Cardiac septum (tissue), 1 donor: ENCODE measurements at places on chromosomes 11 and 22.

DNA sequence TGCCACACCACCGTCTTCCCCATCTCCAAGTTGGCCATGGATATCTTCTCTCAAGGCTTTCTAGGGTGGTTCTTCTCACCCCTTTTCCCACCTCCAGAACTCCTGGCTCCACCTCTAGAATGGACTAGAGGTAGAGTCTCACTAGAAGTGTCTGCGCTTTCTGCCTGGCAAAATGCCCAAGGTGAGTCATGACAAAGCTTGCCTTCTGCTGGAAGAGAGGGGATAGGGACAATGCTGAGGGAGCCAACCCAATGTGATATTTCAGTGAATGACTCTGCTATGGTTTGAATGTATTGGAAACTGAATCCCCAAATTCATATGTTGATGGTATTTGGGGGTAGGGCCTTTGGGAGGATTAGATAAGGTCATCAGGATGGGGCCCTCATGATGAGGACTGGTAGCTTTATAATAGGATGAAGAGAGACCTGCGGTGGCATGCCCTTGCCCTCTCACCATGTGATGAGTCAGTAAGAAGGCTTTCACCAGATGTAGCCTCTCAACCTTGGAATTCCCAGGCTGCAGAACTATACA lies 4.1 kb upstream of the CD82 start:
- no peak for DNase-seq

- DNase-seq, result no peak
Observed at GRCh38 chr11:64000026-64000739, 13.9 kb downstream of the OTUB1 start.

DNA sequence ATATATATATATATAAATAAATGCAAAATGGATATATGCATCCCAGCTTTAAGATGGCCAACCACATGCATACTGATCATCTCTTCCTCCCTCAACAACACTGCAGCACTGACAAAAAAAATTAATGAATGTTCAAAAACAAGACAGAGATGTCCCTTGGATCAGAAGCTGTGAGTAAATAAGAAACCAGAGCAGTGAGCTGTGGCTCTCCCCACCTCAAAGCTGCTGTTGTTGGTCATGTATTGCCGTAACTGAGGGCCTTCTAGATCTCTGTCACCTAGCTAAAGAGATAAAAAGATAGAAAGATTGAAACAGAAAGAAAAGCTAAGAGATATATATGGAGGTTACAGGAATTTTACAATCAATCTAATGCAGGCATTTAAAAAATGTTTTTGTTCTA lies 15.5 kb upstream of the TMEM135 start:
- DNase-seq, result no peak

GRCh38 chr22:40231618-40232313 lies 54.0 kb downstream of the TNRC6B start:
- no peak for DNase-seq

DNA sequence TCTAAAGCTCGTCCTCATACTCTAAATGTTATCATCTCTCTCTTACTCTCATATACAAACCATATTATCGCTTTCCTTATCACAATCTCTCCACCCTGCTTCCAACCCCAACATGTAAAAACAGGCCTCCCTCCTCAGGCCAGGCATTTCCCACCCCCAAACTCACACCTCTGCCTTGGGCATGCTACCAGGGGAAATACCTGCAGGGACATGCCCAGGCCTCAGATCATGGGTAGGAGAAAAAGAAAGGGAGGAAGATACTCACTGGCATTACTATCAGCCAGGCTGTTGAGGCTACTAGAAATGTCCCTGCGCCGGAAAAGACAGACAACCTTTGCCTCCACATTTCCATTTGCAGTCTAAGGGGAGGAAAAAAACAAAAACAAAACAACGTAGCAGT lies 1.8 kb downstream of the MTA2 start:
- DNase-seq, result no peak

- DNase-seq, result no peak
Observed at GRCh38 chr22:25380122-25380747, 160.8 kb downstream of the CRYBB2 start.

- DNase-seq, result no peak
Observed at GRCh38 chr11:93329936-93330445, 551 bp upstream of the DEUP1 start.

GRCh38 chr22:23548501-23549197 lies 31.4 kb downstream of the IGLL1 start:
- DNase-seq, result no peak

DNA sequence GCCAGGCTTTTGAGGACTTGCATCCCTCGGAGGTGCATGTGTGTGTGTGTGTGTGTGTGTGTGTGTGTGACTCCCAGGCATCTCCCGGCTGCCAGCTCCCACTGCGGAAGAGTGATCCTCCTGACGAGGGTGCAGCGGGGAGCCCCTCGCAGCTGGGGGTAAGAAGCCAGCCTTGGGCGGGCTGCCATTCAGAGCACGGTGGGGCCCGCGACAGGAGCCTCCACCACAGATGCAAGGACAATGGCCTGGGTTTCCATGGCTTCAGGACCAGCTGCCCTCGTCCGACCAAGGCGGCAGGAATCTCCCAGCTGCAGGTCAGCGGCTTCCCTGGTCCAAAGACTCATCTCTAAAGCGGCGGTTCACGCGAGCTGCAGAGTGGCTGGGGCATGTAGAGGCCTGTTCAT lies 908.5 kb downstream of the BRD1 start:
- DNase-seq, result no peak

- DNase-seq, result no peak
Observed at GRCh38 chr11:72439455-72439854, 5.1 kb upstream of the CLPB start.

- DNase-seq, result no peak
Observed at GRCh38 chr11:44548032-44548695, 17.3 kb upstream of the CD82 start.

DNA sequence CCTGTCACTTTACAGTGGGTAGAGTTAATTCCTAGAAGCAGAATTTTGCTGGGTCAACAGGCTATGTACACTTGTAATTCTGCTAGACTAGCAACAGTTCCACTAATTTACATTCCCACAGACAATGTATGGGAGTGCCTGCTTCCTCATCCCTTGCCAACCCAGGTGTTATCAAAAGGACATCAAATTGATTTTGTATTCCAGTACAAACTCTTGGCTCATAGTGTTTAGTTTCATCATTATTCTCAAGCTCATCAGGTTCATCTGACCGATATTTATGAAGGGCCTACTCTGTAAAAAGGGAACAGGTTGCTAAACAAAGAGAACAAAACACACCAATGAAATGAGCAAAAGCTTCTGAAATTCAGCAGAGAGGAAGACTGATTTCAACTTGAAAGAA lies 30.7 kb downstream of the PITPNB start:
- DNase-seq, result no peak

GRCh38 chr11:112229746-112230433 lies 3.7 kb downstream of the PTS start:
- no peak for DNase-seq

GRCh38 chr11:119340335-119341221 lies at the start of gene C1QTNF5:
Gene C1QTNF5 (minus strand): TSS chr11:119340883. CDS start chr11:119340397, 486 bp downstream.
- DNase-seq, result peak; percentile 93

- DNase-seq, result no peak
Observed at GRCh38 chr11:69834251-69834650, 15.0 kb upstream of the FGF3 start.

- DNase-seq, result no peak
Observed at GRCh38 chr11:70729949-70730348, 331.6 kb downstream of the CTTN start.

DNA sequence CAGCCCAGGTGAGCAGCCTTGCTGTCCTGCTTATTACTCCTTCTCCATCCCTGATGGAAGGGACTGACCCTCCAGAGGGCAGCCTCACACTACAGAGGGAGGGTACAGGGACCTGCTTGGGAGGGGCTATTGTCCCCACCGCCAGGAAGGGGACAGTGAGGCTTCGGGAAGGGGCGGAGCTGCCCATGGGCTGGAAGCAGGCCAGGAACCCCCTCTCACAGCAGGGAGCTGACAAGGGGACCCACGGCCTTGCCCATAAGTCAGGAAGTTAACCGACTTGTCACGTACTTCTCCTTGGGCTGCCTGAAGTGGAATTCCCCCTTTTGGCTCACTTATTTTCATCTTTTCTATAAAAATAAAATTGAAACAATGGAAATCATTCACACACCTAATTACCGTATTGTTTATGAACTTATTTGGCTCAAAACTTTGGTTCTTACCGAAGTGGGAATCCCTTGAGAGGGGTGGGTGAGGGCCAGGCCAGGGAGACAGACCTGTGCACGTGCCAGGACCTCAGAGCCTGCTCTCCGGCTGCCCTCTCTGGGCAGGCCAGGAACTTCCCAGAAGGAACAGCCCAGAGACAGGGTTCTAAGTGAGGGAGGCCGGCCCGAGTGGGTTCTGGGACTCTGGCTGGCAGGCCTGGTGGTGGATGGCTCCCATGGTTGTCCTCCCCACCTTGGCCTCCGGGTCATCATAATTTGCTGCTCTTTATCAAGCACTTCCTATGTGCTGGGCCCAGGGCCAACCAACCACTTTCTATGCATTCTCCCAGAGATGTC lies 5.8 kb downstream of the MGAT3 start:
- peak; percentile 84 for DNase-seq

DNA sequence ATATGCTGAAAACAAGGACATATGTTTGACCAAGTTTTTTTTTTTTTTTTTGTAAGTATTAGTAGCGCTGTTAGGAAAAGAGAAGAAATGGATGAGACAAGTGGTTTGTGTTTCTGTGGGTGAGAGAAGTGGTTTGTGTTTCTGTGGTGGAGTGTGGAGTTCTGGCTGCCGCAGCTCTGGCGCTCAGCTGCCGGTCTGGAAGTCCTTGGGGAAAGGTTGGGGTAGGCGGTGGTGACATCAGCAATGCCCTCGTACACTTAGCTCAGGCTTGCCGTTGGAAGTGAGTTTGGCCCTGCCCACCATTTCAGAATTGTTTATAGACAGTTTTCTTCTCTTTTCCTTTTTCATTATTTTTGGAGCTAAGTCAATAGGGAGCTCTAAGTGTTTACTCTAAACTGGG lies 116.6 kb downstream of the TBC1D22A start:
- DNase-seq, result no peak

- DNase-seq, result no peak
Observed at GRCh38 chr11:61046833-61047232, 55.5 kb upstream of the CD5 start.

DNA sequence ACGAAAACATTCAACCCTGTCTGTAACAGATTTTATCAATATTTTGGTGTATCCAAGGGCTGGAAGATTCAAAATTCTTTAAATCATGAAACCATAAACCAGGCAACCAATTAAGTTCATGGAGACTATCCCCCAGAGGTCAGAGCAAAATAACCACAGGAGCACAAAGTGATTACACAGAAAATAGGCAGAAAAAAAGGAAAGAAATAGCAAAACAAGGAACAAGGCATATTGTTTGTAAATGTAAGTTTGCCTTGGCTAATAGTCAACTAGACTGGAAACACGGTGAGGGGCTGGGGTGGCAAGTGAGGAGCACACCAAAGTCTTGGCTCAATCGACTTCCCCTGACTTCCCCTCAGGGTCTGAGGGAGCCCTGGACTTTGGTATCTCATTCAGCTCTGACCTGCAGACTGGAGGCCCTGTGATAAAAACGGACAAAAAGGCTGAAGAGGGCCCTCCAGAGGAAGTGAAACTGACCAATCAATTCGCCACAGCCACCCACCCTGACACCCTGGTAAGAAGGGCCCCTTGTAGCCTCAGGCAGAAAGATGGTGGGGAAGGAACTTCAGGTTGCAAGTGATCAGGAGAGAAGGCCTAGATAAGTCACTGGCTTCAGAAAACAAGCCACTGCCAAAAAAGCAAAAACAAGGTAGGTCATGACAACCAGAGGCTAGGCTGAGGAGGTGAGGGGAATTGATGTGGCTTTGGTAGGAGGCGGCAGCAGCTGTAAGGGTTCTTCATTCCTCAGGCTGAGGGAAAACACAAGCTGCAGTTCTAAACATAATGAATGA lies 1.8 kb downstream of the SIK3 start:
- no peak for DNase-seq
